ENCODE measurements at places on chromosomes 7 and 10.

GRCh38 chr7:79489371-79489770 is 35.9 kb upstream of the MAGI2 start:
- DNase-seq = no peak

- DNase-seq = no peak
Measured at GRCh38 chr10:97548828-97549455, 23.6 kb upstream of the ANKRD2 start.

DNA sequence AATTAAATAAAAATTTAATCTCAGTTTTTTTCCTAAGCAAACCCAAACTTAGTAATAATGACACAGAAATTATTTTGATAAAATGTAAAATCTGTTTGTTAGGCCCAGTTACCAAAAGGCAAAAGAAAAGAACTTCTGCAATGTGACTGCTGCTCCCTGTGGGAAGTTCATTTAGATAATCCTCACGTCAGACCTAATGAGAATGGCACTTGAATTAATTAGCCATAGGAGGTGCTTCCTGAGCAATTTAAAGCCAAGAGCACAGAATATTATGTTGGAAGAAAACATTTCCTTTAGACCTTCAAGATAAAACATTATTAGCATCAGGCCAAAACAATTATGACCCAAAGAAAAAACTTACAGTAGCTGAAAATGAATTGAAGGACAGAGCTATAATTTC is 19.4 kb downstream of the SPAM1 start:
- DNase-seq = no peak

- DNase-seq = no peak
Measured at GRCh38 chr10:101959346-101959916, 96.5 kb downstream of the ARMH3 start.

DNA sequence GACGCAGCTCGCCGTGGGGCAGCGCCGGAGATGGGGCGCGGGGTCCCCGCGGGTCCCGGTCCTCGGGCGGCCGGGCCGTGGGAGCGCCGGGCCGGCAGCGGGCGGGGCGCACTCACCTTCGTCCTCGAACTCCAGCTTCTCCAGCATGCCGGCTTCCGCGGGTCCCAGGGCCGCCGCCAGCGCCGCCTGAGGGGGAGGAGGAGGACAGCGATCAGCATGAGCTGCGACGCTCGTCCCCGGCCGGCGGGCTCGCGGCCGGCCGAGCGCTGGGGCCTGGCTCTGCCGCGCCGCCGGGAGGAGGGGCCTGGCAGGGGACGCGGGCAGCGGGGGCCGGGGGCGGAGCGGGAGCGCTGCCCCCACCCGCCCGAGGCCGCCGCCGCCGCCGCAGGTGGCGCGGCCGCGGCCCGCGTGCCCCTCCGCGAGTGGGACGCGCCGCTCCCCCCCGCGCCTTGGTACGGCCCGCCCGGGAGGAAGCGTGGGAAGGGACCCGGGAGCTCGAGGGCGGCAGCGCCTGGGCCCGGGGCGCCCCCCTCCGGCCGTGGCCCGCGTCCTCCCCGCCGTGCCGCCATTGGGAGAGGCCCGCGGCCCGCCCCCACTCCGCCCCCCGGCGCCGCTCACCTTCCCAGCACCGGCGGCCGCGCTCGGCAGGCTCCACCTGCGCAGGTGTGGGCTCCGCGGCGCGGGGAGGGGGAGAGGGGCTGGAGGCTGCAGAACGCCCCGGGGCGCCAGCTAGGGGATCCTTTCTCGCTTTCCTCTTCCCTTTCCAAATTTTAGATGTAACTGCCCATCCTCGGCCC is 112.5 kb upstream of the RHEB start:
- peak; percentile 84 for DNase-seq

- no peak for DNase-seq
Measured at GRCh38 chr10:125933693-125934092, 37.3 kb downstream of the FANK1 start.

DNA sequence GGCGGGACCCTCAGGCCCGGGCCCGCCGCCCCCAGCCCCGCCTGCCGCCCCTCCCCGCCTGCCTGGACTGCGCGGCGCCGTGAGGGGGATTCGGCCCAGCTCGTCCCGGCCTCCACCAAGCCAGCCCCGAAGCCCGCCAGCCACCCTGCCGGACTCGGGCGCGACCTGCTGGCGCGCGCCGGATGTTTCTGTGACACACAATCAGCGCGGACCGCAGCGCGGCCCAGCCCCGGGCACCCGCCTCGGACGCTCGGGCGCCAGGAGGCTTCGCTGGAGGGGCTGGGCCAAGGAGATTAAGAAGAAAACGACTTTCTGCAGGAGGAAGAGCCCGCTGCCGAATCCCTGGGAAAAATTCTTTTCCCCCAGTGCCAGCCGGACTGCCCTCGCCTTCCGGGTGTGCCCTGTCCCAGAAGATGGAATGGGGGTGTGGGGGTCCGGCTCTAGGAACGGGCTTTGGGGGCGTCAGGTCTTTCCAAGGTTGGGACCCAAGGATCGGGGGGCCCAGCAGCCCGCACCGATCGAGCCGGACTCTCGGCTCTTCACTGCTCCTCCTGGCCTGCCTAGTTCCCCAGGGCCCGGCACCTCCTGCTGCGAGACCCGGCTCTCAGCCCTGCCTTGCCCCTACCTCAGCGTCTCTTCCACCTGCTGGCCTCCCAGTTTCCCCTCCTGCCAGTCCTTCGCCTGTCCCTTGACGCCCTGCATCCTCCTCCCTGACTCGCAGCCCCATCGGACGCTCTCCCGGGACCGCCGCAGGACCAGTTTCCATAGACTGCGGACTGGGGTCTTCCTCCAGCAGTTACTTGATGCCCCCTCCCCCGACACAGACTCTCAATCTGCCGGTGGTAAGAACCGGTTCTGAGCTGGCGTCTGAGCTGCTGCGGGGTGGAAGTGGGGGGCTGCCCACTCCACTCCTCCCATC is 82.7 kb downstream of the PAX2 start:
- peak; percentile 56 for DNase-seq

- no peak for DNase-seq
Measured at GRCh38 chr10:75304741-75305390, 69.1 kb upstream of the COMTD1 start.

DNA sequence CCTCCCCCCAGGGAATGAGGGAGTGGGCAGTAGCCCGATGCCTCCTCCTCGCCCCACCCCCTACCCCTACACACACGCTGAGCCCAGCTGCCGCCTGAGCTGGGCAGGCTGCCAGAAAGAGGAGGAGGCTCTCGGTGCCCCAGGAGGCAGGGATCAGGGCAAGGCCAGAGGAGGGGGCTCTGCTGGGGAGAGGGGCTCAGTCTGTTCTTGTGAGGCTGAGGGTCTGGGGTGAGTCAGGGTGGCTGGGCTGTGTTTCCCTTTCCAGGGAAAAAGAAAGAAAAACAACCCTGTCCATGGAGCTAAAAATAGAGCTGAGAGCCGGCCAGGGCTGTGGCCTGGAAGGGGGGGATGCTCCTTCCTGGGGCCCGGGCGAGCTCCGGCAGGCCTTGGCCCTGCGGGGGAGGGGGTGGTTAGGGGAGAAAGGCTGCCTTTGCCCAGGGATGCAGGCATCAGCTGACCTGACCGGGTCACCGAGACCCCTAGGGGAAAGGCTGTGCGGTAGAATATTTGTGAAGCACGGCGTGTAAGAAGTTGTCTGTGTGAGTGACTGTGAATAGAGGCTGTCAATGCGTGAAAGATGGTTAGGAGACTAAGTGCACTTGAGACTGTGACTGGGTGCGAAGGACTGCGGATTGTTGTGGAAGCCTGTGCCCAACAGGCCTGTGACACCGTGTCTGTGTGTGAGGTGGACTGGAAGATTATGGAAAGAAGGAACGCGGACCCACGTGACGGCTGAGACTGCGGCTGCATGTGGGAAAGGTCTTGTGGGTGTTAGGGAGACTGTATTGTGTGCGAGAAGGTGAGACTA is 1.2 kb upstream of the LZTS2 start:
- peak; percentile 79 for DNase-seq

DNA sequence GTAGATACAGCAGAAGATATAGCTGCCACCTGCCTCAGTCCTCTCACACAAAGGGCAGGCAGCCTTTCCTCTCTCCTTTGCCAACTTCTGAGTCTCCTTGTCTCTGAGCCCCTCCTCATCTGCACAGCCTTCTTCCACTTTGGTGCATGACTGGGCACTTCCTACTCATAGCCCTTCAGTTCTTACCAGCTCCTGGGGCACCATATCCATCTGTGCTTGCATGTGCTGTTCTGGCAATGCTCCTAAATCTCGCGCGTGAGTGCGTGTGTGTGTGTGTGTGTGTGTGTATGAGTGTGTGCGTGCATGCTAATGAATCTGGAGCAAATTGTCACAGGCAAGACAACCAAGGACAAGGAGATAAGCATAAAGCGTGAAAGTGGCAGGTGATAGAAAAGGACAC is 1271.6 kb upstream of the SORCS1 start:
- DNase-seq = no peak

DNA sequence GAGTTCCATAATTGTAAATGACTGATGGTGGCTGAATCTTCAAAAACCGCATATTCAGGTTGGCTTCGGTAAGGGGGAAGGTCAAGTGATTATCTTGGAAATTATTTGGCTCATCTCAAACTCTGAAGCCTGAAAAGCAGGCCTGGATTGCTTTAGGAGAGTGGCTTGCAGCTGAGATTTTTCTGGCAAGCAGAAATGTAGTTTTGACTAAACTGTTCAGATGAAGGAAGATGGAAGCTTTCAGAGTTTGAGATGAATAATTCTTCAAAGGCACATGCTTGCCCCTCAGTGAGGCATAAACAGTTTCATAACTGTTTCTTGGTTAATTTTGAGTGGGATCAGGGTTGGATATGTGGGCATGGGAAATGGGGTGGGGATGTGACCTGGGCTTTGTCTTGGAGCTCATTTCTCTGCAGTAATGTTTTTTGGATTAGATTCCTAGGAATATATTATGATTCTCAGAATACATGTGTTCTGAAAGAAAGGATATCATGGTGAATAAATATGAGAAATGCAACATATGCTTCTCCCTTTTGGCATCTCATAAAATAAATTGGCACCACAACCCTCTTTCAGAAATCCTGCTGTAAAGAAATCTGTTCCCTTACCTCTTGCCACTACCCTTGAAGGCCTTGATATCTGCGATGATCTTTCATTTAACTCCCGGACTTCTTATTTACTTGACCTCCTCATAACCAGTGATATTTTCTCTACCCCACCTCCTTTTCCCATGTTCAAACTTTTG is 469.2 kb downstream of the ADRA2A start:
- DNase-seq = no peak

DNA sequence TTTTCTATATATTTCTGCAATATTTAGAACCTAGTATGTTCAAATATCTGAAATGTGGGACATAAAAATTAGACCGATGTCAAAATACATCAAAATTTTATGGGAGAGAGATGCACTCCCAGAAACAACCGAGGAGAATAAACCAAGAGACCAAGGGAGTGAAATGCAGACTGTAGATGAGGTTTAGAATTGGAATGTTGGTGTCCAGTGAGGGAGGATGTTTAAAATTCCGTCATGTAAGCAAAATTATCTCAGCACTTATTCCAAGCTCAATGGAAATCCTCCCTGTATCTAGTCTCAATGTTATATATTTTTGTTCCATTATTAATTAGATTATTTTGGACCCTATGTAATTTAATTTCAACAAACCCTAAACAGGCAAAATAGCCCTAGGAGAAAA is 61.9 kb upstream of the MAGI2 start:
- no peak for DNase-seq

DNA sequence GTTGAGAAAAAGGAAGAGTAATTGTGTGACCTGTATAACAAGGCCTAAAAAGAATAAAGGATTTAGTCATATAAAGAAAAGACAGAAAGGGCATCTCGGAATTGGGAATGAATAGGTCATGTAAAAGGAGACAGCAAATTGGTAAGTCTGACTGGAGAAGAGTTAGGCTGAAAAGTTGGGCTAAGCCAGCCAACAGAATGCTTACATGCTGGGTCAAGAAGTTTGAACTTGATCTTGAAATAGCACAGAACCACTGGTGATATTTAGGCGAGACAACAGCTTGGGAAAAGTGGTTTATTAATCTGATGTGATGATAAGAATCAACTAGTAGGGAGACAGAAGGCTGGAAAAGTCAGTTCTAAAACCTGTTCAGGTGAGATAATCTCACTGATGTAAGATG is 4.8 kb downstream of the IDE start:
- no peak for DNase-seq

- no peak for DNase-seq
Measured at GRCh38 chr10:21927631-21928353, 75.7 kb downstream of the DNAJC1 start.

DNA sequence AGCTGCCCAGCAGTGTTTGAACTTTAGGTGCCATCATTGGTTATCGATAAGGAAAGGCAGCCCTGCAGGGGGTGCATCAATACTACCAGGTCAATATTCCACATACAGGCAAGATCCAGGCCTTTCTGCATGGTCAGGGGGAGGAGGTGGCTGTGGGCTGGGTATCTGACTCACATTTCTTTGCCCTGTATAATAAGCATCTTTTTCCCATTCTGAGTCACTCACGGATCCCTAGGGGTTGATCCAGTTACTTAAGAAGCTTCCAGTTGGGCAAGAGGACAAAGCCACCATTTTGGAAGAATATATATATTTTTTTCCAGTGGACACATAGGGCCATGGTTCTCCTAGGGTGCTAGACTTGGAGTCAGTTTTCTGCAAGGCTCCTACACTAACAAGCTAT is 114.2 kb upstream of the HABP2 start:
- DNase-seq = no peak

- DNase-seq = no peak
Measured at GRCh38 chr7:157047148-157047547, 36.7 kb upstream of the MNX1 start.
